ENCODE measurements at places on chromosomes 2 and 18. TPM values are rescaled to one million over a fixed set of nuclear protein-coding genes. Genes with fewer than 3 reads are reported as not detected.

Gene TNFAIP6
- total RNA-seq = not detected

Gene SLC5A7
- total RNA-seq = not detected

Gene KCNIP3
- total RNA-seq = not detected

Gene REG1B
- total RNA-seq = 1.7 TPM

Gene EFR3B
- 0.37 TPM for total RNA-seq

Gene MARCO
- total RNA-seq = 0.22 TPM

Measured in activated T-cell treated with anti-CD3 and anti-CD28 coated beads, Interleukin-2, amount 50 U/mL, for 4 hours (primary cell).